ENCODE measurements at places on chromosomes 1 and 21.

GRCh38 chr1:40692429-40692895 lies 958 bp downstream of the NFYC start:
- DNase-seq = no peak

- no peak for DNase-seq
Measured at GRCh38 chr1:30834253-30834652, 74.3 kb downstream of the SDC3 start.

DNA sequence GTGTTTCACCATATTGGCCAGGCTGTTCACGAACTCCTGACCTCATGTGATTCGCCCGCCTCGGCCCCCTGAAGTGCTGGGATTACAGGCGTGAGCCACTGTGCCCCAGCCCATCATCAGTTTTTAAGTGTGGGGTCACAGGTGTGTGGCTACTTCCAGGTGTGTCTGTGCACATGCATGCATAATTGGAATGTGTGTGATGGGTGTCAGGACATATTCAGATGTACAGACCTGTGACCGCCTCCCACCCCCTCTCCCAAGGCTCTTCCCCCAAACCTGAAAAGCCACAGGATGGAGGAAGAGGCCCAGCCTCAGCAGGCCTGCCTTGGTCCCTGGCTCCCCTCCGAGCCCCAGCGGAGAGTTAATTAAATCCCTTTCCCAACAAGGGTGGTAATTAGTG lies 37.3 kb upstream of the CSF3R start:
- no peak for DNase-seq

DNA sequence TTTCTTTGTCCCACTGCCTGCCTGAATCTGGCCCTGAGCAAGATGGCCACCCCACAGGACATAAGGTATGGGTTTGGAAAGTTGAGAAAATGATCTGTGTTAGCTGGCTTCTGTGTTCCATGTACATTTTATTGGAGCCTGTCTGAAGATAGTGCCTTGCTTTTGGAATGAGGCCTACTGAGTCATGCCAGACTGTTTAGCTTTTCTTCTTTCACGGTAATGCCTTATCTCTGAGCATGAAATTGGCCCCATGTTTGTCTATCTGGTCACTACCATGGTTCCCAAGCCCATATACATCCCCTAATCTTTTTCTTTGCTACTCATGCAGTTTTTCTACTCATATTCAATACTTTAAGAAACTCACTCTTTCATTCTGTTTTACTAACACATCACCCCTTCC lies 85.1 kb upstream of the LMO4 start:
- DNase-seq = no peak

DNA sequence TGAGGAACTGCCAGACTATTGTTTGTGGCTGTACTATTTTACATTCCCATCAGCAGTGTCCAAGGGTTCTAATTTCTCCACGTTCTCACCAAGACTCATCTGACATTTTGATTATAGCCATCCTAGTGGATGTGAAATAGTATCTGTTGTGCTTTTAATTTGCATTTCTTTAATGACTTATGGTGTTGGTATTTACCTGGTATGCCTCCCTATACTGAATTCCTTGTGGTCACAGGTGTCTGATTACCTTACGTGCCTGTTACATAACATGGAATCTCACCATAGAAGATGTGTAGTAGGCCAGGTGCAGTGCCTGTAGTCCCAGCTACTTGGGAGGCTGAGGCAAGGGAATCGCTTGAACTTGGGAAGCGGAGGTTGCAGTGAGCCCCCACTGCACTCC lies 13.5 kb downstream of the ZYG11A start:
- no peak for DNase-seq

GRCh38 chr1:168287237-168287664 lies 6.6 kb downstream of the TBX19 start:
- no peak for DNase-seq

DNA sequence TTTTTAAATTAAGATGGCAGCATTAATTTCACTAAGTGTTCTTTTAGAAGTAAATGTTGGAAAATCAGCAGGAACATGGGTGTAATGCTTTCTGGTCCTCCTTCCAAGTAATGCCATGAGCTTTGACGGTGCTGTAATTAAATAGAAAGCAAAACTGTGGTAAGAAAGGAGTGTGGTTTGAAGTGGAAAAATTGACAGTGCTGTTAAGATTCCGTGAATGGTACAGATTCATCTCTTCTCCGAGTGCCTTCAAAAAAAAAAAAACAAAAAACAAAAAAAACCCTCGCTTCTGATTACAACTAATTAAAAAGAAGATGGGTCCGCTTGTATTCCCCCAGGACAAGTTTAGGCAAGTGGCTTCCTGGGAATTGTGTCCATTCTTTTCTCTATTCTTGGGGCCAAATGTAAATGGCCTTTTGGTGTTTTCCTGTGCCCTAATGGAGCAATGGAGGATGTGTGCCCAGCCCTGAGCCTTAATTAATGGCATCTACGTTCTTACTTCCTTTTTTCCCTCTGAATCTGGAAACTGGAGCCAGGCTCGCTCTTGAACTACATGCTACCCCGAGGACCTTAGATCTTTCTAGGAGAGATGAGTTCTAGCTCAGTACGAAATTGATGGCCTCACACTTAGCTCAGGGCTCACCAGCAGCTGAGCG lies 5.1 kb downstream of the LMO4 start:
- no peak for DNase-seq

GRCh38 chr1:108049178-108049819 lies 84.3 kb upstream of the VAV3 start:
- peak; percentile 3 for DNase-seq

- DNase-seq = no peak
Measured at GRCh38 chr1:95094923-95095322, 22.2 kb upstream of the ALG14 start.

- no peak for DNase-seq
Measured at GRCh38 chr1:53112271-53112774, 30.1 kb downstream of the SLC1A7 start.

- DNase-seq = no peak
Measured at GRCh38 chr1:226686440-226687425, 52.3 kb downstream of the ITPKB start.

DNA sequence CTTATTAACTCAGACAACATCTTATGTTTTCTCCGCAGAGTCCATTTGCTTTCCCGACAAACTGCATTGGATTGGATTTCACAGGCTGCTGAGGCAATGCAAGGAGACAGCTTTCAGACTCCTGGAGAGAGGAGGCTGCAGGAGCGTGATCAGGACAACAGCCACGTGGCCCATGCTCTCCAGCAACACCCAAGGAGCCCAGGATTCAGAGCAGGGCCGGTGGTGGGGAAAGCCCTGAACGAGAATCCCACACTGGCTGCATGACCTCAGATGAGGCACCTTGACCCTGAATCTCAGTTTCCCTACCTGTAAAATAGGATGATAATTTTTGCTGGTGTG lies 78.3 kb upstream of the NFASC start:
- no peak for DNase-seq

GRCh38 chr1:226222686-226223085 lies 778 bp upstream of the MIXL1 start:
- DNase-seq = no peak

- no peak for DNase-seq
Measured at GRCh38 chr1:190540366-190540765, 62.7 kb upstream of the BRINP3 start.

DNA sequence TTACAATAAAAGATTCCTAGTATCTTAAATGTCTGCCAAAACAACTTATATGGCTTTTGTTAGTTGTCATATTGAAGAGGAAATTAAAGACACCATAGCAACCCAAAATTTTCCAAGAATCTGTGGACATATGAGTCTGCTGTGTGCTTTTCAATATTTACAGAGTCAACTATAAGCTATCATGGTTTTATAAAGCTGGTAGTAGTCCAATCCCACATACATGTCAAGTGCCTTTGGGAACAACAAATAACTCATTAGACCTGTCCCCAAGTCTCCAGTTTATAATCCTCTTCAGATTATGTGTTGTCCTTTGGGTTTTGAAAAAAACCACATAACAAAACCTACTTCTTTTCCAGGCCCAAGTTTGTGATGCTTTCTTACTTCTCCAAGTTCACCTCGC lies 293.8 kb upstream of the USP25 start:
- no peak for DNase-seq

DNA sequence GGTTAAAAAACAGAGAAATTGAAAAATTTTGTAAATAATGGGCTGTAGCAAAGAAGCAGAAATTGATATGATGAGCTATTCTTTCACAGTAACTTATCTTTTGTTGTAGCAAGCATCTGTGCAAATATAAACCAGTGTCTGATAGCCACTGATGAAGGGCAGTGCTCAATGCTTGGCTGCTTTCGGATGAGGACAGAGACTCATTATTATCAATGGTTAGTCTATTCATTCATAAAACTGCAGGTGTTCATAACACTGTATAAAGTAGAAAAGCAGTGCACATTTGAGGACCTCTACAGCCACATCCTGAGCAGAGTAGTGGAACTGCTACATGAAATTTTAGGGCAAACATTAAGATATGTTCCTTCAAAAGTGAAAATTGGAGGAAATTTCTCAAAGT lies 107.2 kb downstream of the FAF1 start:
- no peak for DNase-seq

DNA sequence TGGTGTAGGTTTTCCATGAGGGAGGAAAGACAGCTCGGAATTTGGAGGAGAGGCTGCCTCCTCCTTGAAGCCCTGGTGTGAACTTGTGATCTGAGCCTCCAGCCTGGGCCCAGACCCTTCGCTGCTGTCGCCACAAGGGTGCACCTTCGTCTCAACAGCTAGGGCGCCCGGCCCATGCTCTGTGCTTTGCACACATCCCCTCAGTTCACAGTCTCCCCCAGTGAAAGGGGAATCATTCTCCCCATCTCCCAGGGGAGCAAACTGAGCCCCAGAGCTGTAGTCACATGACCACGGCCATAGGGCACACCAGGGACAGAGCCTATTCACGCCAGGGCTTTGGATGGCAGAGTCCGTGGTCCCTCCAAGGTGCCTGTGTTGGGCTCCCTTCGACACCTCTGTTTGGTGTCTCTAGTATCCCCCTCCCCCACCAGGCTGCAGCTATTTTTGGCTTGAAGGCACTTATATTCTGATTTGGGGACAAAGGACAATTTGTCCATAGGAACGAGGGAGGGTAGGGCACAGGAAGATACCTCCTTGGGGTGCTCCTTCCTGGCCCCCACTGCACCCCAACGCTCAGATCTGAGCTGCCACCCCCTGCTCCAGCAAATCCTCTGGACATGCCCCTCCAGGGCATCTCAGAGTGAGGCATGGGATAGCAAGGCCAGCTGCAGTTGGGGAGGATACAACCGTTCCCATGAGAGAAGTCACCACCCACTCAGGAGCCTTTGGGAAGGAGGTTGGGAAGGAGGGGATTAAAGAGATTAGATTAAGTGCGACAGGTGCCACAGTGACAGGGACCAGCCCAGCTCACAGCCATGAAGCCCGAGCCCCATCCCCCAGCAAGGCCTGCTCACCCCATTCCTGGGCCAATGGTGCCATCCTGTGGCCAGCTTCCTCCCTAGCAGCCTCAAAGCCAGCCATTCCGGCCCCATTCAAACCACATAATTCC lies 15.7 kb downstream of the MATN1 start:
- peak; percentile 31 for DNase-seq

DNA sequence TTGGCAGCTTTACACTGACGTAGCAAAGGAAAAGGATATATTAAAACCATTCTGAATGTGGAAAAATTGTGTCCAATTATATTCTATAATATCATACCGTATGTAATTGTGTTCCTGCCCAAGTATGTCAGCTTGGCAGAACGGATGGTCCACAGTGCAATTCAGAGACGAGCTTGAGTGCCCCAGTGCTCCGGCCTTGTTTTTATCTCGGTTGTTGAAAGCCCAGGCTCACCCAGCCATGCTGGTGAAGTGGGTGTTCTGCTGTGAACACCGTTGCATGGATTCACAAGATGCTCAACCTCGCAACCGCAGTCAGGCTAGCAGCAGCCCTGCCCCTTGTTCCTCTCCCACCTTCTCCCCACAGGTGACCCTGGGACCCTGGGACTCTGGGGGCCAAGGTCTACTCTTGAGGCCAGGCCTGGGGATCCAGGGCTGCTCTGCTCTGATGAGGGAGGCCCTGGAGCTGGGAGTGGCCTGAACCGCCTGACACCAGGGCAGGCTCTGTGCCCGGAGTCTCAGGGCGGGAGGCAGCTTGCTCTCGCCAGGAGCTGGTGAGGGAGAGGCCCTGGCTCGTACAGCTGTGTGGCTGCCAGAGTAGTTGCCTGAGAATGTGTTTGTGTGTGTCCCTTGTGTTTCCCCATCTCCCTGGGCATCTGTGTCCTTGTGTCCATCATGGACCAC lies 11.2 kb downstream of the PTPRF start:
- DNase-seq = no peak

DNA sequence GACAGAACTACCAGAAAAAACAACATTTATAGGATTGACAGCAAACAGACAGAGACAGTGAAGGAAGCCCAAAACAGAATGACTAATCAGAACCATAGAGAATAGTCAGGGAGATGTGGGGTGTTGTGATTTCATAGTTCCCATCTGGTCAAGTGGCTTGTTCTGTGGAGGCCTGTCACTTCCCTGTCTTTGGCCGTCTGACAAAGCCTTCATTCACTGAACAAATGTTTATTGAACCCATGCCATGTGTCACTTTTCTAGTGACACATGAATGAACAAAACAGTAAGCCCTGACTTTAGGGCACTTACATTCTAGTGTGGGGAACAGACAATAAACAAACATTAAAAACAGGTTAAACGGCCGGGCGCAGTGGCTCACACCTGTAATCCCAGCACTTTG lies 3.2 kb upstream of the SRRM1 start:
- DNase-seq = no peak

GRCh38 chr1:27021354-27022031 lies 8.8 kb upstream of the TENT5B start:
- no peak for DNase-seq

DNA sequence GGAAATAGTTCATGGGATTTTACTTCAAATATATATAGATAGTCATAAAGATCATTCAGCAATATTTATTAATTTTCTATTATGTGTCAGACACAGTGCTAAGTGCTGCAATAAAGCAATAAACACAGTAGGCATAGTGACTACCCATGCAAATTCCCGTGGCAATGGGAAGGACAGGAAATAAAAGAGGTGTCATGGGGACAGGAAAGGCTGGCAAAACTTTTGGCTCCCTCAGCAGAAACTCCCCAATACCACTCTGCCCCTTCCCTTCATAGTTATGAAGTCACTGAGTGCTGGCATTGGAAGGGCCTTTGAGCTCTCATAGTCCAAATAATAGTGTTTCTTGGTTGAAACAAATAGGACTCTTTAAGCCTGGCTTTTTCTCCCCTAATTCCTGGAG lies 104.4 kb upstream of the DPT start:
- no peak for DNase-seq

- no peak for DNase-seq
Measured at GRCh38 chr1:216502528-216503162, 79.4 kb upstream of the USH2A start.

DNA sequence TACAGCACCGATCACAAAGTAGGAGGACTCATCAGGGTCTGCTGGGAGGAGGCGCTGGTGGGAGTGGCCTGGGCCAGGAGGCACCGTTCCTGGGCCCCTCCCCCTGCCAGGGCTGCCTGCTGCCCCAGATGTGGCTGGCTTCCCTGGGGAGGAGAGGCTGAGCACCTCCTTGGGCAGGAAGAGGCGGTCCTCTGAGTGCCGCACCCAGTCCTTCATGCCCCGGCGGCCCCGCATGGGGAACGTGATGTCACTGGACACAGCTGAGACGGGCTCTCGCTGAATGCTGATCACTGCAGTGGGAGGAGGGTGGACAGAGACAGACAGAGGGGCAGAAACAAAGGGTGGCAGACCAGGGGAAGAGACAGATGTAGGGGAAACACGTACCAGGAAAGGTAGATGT lies 24.8 kb downstream of the ADGRB2 start:
- DNase-seq = peak; percentile 30

GRCh38 chr1:202282596-202283283 lies 59.0 kb downstream of the UBE2T start:
- no peak for DNase-seq

GRCh38 chr1:111161843-111162487 lies 21.9 kb downstream of the CEPT1 start:
- DNase-seq = no peak

All from stimulated activated CD8-positive, alpha-beta memory T cell treated with anti-CD3 and anti-CD28 coated beads, Interleukin-7, amount 100 ng/mL, for 4 hours (primary cell).